ENCODE measurements at places on chromosomes 4 and X.

DNA sequence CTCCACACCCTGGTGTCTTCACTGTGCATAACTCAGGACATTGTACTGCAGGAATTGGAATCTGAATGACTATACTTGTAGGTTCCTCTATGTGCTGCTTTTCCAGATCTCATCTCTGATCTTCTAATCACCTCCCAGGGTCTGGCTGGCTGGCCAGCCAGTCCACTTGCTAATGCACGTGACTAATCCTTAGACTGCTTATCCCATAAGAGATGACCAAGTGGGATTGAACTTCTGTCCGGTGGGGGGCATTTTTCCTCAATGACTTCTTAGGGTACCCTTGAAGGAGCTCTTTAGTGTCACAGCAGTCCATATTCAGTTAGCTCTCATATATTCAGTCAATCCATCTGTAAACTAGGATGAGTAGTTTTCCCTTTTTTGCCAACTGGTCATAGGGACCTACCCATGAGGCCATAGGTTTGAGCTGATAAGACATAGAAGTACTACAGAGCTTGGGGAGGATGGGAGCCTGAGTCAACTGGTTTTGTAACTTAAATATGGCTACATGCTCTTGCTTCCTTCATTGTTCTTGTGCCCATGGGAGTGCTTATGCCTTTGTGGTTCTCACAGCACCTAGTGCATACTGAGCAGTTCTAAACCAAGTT lies 71.9 kb upstream of the WDR1 start:
- DNase-seq: no peak

DNA sequence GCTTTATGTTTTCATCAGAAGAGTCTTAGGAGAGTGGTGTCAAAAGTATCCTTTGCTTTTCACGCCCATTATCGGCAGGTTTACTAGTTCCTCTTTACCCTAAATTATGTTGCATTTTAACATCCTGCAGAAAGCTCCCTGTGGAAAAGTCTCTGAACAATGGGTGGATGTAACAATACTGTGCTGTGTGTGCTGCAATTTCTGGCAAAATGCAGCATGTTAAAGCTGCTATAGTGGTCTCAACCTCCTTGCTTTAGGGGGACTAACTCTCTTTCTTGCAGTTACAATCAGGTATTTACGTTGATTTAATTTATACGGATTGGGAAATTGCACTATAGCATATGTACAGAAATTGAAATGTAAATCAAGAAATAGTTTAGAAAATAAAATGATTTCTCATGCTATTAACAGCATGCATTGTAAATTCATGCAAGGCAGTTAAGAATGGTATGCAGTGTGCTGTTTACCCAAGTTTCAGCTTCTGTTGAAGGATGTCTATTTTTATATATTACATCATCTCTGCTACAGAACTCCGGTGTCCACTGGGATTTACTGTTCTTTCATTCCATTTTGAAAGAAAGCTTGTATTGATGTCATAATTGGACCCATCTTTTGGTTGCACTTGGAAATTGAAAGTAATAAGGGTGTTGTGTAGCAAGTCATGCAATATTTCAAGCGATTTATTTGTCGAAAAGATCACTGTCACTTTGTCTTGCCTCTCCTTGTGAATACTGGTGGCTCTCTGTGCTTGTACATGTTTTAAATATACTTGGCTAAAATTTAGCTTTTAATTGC lies 145.7 kb downstream of the RAPGEF2 start:
- DNase-seq: no peak

DNA sequence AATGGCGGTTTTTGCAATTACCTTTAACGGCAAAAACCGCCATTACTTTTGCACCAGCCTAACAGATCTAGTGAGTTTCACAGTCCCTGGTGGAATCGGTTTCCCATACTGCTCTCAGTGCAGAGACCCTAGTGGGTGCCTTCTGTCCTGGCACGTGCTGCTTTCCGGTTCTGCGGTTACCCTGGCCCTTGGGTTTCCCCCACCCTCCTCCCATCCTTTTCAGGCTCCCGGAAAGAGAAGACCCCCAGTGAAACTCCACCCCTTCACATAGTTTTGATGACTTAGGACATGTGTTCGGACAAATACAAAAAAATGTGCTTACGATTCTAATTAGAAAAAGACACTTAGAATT lies 36.9 kb downstream of the NLGN3 start:
- DNase-seq: no peak

GRCh38 chr4:75040703-75041102 lies 107.8 kb downstream of the PARM1 start:
- DNase-seq: peak; percentile 19

GRCh38 chr4:8077181-8078108 lies 81.2 kb downstream of the ABLIM2 start:
- DNase-seq: no peak

DNA sequence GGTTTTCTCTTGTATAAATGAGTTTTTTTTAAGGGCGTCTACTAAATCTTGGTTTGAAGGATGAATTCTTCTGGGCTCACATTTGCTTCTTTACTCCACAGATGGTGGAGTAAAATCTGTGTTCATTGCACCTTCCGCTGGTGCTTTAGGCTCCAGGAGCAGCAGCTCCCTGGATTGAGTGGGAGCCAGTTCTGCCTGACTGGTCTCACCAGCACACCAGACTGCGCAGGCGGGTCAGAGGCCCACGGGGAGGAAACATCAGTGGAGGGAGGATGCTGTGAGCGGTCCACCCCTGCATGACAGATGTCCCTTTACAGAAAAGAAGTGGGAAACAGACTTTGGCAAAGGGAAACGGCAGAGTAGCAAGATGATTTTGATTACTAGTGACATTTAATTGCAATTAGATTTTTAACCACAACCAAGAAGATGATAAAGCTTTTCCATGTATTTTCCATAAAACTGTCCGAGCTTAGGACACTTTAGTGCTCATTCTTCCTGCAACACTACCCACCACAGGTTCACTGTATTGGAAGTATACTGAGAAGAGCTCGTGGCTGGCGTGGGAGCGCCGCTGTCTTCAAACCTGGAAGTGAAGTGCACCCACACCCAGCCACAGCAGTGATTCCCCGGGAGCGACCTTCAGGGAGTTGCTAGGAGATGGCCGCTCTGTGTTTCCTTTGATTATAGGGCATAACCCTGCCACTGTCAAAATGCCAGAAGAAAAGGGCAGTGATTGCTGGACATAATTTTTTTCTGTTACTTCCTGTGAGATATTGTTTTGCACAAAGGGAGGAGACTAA lies 95.2 kb downstream of the SORBS2 start:
- no peak for DNase-seq

DNA sequence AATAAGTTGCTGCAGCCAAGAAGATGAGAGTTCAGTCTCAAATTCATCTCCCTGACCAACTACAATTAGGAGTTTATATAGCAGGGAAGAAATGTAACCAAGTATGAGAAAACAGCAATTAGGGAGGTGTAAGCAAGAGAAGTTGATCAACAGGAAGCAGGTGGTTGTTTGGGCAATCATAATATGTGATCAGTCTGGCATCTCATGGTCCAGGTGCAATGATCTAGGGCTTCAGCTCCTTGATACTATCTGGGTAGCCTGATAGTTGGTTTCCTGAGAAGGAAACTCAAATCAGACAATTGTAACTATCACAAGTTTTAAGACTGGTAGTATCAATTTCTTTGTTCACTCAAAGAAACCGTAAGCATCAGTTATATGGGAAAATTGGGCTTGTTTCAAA lies 1574.3 kb upstream of the PABPC4L start:
- no peak for DNase-seq

GRCh38 chrX:101357166-101357795 lies 8.7 kb upstream of the TIMM8A start:
- DNase-seq: no peak

DNA sequence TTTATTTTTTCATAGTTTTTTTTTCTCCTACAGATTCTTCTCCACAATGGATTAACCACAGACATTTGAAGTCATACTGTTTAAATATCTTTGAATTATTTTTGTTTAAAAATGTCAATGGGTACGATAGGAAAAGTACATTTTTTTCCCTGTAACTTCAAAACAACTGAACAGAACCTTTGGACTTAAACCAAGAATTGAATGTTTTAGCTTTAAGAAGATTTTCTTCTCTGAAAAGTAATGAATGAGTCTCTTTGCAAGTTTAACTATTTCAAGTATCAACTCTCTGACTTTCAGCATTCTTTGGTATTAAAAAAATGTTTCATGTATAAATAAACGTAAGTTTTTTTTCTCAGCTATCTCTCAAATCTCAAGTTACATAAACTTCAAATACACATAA lies 364.3 kb downstream of the FBXO8 start:
- DNase-seq: no peak

DNA sequence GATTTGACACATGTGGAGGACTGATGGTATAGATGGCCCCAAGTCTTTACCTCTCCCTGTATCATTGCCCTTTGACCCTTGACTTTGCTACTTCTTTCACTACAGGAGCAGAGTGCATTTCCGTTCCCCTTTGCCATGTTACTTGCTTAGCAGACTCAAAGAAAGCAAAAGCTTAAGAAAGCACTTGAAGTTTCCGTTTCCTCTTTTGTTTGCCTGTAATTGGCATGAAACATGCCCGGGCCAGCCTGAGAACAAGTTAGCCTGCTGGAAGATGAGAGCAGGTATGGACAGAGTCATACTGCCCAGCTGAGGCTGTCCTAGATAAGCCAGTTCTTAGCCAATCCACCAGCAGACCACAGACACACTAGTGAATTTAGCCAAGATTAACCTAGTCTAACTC lies 206.0 kb downstream of the BCOR start:
- DNase-seq: peak; percentile 84

DNA sequence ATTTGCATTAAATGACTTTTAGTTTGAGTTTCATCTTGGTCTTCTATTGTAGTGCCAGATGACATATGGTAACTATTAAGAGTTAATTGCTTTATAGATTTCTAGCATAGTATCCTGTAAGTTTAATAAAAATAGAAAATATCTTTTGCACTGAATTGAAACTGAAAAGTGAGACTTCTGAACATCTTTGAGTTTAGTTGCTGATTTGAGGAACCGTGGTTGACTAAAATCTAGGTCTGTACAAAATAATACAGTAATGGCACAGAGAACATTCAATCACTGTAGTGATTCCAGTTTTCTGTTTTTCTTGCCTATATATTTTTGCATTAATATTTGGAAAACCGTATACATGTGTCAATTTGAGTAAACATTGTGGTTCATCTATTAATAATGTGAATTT lies 60.7 kb downstream of the SPATA4 start:
- no peak for DNase-seq

GRCh38 chrX:129665916-129666644 lies 11.3 kb upstream of the APLN start:
- peak; percentile 78 for DNase-seq

- DNase-seq: no peak
Observed at GRCh38 chr4:113483131-113483530, 278.4 kb downstream of the CAMK2D start.

DNA sequence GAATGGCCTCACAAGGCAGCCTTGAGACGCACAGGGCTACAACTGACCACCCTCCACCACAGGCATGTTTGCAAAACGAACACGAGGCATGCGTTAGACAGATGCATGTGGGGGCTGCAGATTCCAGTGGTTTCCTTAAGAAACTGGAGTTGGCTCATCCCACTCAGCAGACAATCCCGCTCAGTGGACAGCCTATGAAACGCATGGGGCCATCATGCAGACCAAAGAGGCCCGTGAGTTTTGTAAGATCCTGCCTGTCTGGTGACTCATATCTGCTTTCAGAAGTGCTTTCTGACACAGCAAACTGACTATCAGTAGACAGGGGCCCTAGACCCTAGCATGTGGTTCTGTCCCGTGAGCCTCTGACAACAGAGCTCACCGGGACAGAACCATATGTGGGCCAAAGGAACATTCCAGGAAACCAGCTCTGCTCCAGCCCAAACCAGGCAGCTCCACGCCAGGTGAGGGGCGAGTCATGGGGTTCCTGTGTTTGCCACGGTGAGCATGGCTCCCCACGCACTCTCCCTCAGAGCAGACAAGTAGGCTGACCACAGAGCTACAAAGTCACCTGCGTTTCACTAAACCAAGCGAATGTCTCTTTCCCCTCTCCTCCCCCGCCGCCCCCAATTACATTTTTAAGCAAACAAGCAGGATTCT lies 74.4 kb downstream of the MTMR1 start:
- peak; percentile 44 for DNase-seq

- peak; percentile 85 for DNase-seq
Observed at GRCh38 chr4:145301386-145302080, 121.1 kb upstream of the OTUD4 start.

- DNase-seq: no peak
Observed at GRCh38 chr4:180710628-180711337, 1532.4 kb upstream of the TENM3 start.

DNA sequence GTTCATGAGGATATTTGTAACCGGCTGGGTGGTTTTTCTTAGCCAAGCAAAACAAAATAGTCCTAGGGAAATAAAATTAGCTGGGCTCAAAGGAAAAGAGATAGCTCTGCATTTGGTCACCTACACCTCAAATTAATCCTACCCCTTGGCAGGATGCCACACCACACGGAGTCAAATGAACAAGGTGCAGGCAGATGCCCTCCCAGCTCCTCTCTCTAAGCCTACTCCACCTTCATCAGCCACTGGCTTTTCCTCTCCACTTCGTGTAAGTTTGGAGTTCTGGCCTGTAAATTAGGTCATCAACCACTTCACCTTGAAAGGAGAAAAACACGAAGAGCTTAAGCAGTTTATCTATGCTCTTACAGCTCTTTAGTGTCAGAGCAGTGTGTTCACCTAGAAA lies 1.4 kb downstream of the DDIT4L start:
- peak; percentile 18 for DNase-seq

- DNase-seq: no peak
Observed at GRCh38 chrX:8971116-8971515, 62.8 kb downstream of the FAM9B start.

DNA sequence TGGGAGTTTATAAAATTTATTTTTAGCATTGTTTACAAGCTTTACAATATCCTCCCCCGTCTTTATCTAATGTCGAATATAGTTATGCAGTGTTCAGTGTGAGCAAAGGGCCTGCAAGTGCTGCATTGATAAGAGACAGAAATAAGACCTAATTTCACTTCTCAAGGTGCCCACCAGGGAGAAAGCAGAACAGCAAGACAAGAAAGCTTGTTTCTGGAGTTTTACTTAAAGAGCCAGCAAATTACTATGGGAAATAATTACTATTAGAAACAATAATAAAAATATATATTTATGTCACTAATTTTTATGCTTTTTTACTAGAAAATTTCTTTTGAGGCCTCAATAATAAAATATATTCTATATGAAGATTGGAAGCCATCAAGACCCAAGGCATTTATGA lies 2677.7 kb downstream of the ARAP2 start:
- DNase-seq: no peak

DNA sequence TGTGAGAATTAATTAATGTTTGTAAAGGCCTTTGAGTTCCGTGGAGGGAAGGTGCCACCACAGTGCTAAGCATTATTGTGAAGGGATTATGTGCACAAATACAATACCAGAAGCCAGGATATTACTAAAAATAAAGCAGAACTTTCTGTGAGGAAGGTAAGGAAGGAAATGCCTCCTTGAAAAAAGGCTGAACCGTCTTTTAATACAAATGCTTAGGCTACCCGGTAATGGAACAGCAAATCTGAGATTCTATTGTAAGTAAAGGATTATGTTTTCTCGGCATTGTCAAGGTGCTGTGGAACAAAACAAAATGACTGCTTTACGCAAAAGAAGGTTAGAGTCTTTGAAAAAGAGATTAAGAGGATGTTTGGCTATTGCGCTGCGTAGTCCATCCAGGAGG lies 57.9 kb upstream of the SPRY1 start:
- DNase-seq: no peak

- no peak for DNase-seq
Observed at GRCh38 chr4:162170509-162170908, 6.7 kb upstream of the FSTL5 start.

All from foreskin keratinocyte (primary cell).